ENCODE measurements at places on chromosomes 4 and X. TPM values are rescaled to one million over a fixed set of nuclear protein-coding genes. Genes with fewer than 3 reads are reported as not detected.

- no peak overlapping the region for H3K4me3 ChIP-seq
- H3K27me3 ChIP-seq, result no peaks in the 10 kb centered on the region
- H3K36me3 ChIP-seq, result no peaks in the 10 kb centered on the region
- H3K27ac ChIP-seq, result no peak overlapping the region
- H3K4me1 ChIP-seq, result no peaks in the 10 kb centered on the region
These were observed 14.5 kb downstream of the DOCK11 start for GRCh38 chrX:118510111-118510510.

DNA sequence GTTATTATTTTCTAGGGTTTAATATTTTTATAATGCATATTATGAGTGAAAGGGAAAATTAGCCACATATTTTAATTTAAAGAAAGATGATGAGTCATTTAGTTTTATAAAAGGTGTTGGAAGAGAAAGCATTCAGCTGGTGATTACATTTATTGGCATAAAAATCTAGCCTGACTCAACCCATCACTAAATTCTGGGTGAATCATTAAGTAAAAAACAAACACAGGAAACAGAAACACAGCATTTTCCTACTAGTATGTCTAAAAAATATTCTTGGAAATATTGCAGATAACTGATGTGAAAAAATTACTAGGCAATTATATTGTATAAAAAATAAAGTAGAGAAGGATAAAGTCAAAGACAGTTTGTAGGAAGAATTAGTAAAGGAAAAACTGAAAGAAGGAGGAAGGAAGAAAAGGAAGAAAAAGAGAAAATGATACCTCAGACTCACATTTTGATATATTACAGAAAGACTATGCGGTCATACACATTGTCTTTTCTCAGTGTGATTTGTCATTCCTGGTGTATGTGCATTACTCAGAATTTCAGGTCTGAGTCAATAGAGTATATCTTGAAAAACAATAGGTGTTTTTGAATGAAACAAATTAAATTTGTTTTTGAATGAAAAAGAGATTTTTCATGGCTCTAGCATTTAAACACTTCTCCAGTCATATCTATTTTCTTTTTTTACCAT is 48.0 kb upstream of the SPOCK3 start:
- H3K27me3 ChIP-seq, result no peaks in the 10 kb centered on the region
- H3K4me3 ChIP-seq, result no peak overlapping the region
- H3K36me3 ChIP-seq, result no peaks in the 10 kb centered on the region
- no peaks in the 10 kb centered on the region for H3K4me1 ChIP-seq
- no peak for DNase-seq
- no peak overlapping the region for H3K27ac ChIP-seq

Gene SHISA3
- total RNA-seq, result not detected

GRCh38 chr4:3766785-3767569 is 792 bp downstream of the ADRA2C start:
- H3K36me3 ChIP-seq, result no peaks in the 10 kb centered on the region
- H3K27ac ChIP-seq, result no peak overlapping the region
- H3K27me3 ChIP-seq, result no peaks in the 10 kb centered on the region
- H3K4me1 ChIP-seq, result peaks cover 5% of the 10 kb centered on the region
- peak; percentile 65 for DNase-seq
- peak overlapping the region; percentile 39 for H3K4me3 ChIP-seq

DNA sequence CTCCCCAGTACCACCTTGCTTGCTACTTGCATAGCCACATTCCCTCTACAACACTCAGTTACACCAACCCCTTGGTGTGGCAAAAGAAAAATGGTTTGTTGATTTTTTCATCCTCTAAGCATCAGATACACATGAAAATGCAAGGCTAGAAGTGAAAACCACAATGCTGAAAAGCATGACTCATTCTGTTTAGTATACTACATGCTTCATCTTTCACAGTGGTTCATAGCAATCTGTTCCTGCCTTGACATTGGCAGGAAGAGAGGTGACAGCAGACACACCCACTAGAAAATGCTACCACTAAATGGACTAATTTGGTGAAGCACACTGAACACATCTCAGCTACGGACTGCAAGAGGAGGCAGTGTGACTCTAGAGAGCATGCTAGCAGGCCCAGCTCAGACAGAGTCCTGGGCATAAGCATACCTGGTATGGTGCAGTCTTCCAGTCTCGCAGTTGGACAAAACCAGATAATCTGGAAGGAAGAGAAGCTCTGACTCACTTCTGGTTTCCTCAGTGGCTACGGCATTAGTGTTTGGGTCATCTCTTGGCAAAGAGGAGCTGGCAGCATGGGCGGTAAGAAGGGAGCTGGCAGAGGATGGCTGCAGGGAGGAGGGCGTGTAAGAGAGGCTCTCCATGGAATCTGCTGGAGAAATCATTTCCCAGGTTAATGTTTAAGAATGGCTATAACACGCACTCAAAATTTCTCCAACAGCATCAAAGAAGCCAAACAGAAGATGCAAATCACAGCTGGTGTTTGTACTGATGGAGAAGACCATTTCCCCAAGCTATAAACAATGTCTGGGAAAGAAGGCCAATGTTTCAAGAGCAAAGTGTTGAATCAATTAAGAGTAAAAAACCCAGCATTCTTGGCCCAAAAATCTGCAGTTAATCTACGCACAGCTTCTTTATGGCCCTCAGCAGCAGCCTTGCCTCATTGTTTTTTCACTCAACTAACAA is 37.8 kb downstream of the GAB3 start:
- no peaks in the 10 kb centered on the region for H3K36me3 ChIP-seq
- H3K4me3 ChIP-seq, result no peak overlapping the region
- H3K4me1 ChIP-seq, result no peaks in the 10 kb centered on the region
- H3K27me3 ChIP-seq, result no peaks in the 10 kb centered on the region
- no peak for DNase-seq
